Right hindlimb (tissue), 1 donor: ENCODE measurements at places on chromosomes 1 and 21.

- no peak for DNase-seq
These were observed 443.9 kb downstream of the CAMTA1 start for GRCh38 chr1:7229186-7229585.

DNA sequence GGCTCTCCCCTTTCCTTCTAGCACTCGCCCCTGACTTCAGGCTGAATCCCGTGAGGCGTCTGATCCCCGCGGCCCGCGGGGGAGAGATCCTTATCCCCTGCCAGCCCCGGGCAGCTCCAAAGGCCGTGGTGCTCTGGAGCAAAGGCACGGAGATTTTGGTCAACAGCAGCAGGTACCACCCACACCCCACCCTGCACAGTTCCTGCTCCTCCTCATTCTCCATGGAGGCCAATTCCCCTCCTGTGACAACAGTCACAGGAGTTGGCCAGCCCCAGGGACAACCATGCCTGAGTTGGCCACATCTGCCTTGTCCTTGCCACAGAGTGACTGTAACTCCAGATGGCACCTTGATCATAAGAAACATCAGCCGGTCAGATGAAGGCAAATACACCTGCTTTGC is 20.0 kb downstream of the TMEM81 start:
- DNase-seq: no peak

DNA sequence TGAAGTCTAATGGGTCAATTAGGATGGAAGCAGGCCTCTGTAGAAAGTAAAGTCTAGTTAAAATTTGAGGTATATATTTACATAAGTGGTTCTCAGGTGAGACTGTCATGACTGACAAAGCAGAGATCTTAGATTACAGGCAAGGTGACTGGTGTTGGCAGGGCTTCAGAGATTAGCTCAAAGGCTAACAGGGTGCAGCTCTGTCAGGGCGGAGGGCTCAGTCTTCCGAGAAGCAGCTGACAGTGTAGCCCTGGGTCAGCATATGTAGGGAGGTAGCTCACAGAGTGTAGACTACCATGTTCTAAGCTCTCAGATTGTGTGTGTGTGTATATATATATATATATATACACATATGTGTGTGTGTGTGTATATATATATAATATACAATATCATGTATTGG is 54.7 kb downstream of the RBM11 start:
- DNase-seq: no peak

GRCh38 chr1:41975850-41976569 is 57.3 kb upstream of the HIVEP3 start:
- no peak for DNase-seq

DNA sequence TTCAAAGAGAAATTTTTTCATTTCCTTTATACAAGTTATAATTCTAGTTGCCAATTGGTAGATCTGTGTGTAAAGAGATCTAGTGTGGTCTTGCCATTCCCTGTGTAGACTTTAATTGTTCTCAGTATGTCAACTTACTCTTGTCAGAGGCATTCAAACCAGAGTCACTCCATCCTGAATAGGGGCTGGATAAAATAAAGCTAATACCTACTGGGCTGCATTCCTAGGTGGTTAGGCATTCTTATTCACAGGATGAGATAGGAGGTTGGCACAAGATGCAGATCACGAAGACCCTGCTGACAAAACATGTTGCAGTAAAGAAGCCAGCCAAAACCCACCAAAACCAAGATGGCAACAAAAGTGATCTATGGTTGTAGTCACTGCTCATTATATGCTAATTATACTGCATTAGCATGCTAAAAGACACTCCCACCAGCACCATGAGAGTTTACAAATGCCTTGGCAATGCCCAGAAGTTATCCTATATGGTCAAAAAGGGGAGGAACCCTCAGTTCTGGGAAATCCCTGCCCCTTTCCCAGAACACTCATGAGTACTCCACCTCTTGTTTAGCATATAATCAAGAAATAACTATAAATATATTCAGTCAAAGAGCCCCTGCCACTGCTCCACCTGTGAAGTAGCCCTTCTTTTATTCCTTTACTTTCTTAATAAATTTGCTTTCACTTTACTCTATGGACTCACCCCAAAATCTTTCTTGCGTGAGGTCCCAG is 74.0 kb upstream of the ADAMTS5 start:
- no peak for DNase-seq

DNA sequence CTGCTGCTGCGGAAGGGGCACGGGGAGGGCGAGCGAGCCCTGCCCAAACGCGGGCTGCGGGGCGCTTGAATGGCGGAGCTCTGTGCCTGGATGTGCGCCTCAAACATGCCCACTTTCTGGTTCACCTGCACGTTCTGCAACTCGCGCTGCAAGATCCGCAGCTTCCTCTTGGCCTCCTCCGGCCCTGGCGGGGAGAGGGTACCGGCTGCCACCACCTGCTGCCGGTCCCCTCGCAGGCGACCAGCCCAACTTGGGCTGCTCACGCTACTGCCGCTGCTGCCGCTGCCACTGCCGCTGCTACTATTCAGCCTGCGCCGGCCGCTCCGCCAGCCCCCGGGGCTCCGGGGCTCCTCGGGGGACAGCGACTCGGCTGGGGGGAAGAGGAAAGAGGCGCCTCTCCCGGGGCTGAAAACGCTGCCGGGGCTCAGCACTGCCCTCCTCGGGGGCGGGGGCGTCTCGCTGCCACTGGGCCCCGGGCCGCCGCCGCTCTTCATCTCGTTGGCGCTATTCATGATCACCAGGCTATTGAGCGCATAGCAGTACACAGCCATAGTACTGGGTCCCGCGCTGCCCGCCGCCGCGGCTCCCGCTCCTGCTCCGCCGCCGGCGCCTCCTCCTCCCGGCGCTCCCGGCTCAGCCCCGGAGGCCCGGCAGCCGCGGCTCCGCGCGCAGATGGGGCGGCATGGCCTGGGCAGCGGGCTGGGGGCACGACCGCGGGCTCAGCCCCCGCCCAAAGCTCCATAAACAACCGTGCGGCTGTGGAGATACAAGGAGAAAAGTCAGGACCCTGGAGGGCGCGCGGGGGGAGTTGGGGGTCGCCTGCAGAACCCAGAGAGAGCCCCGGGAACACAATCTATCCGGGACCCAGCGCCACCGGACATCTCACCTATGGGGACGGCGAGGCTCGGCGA is 1.9 kb downstream of the ITPKB start:
- DNase-seq: peak; percentile 57

DNA sequence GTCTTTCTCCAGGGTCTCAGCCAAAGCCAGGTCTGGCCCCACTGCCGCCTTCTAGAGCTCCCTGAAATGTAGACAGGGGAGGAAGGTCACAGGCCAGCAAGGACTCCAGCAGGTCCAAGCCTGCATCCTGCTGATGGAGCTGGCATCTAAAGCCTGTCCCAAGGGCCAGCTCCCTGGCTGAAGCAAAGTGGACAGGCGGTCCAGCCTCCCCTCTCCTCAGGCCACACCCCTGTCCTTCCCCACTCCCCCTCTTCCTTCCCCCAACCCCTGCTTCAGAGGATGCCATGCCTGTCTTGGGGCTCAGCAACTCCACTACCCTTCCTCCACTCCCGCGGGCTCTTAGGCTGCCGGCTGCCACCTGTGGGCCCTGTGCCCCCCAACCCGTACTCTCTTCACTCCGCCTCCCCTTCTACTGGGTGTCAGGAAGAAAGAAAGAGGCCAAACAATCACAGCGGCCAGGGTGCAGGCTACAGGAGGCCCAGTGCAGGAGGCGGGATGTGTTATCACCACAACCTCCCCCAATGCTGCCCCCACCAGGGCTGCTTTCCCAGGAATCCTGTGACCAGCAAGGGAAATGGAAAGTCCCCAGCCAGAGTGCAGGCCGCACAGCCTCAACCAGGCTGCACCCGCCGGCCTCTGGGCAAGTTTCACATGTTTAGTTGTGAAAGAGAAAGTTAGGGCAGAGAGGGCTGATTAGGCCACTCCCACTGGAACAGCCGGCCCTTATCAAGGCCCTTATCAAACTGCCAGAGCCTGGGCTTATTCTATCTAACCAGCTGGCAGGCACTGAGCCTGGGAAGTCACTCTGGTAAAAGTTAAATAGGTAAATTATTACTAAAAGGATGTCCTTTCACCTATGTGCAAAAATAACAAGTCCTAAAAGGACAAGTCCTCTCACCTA is 34.1 kb downstream of the ACOT7 start:
- DNase-seq: peak; percentile 54

GRCh38 chr1:32754317-32755097 is 51.9 kb upstream of the SYNC start:
- peak; percentile 34 for DNase-seq

GRCh38 chr1:203556047-203556851 is 62.3 kb downstream of the OPTC start:
- peak; percentile 89 for DNase-seq

DNA sequence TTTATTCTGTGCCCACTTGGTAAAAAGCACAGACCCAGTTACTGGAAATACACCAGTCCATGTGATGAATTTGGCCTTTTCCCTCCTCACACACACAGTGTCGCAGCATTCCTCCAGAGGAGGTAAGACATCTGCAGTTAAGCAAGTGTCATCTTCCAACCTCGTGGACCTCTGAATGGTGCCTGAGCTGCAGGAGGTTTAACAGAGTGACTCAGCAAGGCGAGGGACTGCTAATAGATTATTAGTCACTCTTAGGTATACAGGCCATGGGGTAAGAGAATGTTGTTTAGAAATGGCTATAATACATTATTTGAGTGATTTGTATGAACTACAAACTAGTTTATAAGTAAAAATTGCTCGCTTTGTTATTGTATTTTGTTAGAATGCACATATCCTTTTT is 8.6 kb upstream of the LRRC8B start:
- no peak for DNase-seq

- DNase-seq: no peak
These were observed 293.1 kb downstream of the USP25 start for GRCh38 chr21:16022921-16023320.

GRCh38 chr1:101013776-101014175 is 11.8 kb downstream of the DPH5 start:
- no peak for DNase-seq

- no peak for DNase-seq
These were observed 57.4 kb downstream of the FOXD2 start for GRCh38 chr1:47495176-47495713.

DNA sequence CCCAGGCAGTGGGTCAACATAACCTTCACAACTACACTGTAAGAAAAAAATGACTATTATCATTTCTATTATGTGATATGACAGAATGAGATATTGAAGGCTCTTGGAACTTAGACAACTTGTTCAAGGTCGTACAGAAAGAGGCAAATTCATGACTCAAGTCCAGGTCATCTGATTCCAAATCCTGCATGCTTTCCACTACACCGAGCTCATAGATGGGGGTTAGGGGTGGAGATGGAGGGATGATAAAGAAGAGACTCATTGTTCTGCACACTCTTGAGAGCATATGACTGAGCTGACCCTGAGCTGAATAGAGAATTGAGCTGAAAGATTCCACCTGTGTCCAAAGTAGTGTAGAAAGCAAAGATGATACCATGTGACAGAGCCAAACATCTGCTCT is 2.8 kb downstream of the FCRL6 start:
- no peak for DNase-seq

- DNase-seq: no peak
These were observed 64.8 kb downstream of the RPE65 start for GRCh38 chr1:68384872-68385411.

GRCh38 chr1:2965676-2966075 is 55.6 kb upstream of the ACTRT2 start:
- no peak for DNase-seq

- DNase-seq: peak; percentile 98
These were observed at the start of gene THEM4 for GRCh38 chr1:151909167-151910149. Gene THEM4, minus strand, starts transcription at chr1:151909511. Its CDS starts 53 bp downstream, at chr1:151909458.

- no peak for DNase-seq
These were observed 3.4 kb downstream of the GPA33 start for GRCh38 chr1:167086768-167087167.

DNA sequence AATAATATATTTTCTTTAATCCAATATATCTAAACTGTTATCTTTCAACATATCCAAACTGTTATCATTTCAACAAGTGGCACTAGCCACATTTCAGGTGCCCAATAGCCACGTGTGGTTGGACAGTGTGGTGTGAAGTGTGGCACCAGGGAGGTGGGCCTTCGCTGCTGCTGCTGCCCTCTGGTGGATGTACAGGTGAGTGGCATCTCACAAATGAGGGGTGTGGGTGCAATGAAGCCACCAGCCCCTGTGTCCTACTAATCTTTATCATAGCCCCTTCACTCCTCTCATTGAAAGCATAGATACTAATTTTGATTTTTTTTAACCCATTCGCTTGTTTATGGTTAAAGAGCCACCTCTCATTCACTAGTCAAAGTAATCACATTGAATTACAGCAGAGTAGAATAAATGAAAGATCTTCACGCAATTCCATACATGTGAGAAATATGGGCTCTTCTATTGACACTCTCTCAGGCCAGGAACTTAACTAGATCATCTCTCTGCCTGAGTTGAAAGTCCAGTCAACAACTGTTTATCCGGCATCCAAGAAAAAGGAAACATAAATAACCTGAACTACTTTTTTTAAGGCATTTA is 499.2 kb downstream of the OMA1 start:
- DNase-seq: no peak

GRCh38 chr21:38417726-38418125 is 80.6 kb downstream of the ERG start:
- DNase-seq: no peak

DNA sequence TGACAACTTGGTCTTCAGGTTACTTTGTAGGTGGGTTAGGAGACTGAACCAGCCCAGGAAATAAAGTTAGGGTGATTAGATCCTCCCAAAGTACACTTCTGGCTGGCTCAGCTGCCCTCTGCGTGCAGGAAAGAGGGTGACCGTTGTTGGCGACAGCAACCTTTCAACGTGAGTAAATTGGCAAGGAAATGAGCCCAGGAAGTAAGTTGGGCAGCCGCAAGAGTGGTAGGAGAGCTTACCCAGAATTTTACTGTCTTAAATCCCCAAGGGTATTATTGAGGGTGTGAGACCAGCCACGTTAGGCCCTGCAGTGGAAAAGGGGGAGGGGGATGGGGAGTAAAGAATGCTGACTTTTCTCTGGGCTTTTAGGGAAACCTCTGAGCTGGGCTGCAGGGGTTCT is 1.6 kb downstream of the TENT5C start:
- no peak for DNase-seq

DNA sequence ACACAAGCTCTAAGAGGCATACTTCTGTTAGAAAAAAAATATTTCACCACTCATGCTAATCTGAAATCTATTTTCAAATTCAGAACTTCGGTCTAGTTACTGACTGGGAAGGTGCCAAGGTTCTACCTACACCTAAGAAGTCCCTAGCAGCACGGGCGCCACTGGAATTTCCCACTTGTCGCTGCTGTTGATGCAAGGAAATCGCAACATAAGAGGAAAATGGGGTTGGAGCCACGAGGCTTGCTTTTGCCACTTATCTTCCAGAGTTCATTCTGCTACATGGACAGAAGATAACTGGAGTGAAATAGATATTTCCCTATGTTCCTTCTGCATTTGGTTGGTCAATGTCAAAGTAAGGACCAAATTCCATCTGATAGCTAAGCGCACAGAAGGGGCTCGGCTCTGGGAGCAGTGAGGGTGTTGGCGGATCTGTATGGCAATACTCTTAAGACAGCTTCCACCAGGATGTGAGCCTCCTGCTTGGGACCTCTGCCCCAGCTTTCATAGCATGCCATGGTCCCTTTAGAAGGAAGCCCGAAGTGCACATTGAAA is 47.2 kb downstream of the RCAN1 start:
- no peak for DNase-seq
